ENCODE measurements at places on chromosomes 5 and 9.
A peak's percentile ranks its signal among the peaks of the same experiment; 100 is the strongest.

GRCh38 chr9:134127065-134127580, 8.8 kb upstream of the WDR5 start:
- DNase-seq = no peak

DNA sequence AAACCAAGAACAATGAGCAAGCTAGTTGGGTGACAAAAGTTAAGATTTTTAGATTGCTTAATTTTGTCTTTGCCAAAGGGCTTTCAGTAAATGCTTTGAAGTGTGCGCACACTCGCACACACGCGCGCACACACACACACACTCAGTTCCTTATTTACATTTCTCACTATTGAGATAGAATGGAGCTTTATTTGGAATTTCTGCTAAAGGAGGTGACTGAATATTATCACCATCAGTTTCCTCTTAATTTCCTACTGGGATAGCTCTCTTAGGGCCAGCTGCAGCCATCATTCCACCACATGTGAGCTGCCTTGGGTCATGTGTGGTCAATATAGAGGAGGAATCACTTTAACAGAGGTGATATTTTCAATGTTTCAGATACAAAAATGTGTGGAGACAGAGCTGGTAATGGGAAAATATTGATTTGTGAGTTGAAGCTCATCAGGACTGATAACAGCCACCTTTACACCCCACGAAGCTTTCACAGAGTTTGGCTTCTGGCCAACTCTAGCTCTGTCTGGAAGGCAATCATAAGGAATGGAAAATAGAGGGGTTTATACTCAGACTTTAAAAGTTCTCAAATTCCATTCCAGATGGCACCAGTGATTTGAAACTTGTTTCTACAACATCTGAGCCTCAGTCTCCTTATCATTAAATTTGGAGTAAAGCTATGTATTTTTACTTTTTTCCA, 99.9 kb downstream of the MACIR start:
- peak; percentile 65 for DNase-seq

DNA sequence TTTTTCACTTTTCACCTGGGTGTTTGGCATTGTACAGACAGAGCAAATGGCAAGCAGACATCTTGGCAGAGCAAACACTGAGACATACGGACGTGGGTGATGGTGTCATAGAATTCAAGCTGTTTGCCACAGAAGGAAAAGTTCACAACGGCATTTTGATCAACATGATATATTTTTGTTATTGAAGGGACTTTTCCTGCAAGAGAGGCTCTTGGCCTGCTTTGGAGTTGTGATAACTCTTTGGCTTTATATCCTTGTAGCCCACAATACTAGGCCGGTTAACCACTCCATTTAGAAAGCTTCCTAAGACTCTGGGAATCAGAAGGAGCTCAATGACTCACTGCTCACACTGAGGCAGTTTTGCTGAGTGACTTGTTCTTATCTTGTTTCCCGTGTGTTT, 1038.3 kb downstream of the TLE1 start:
- peak; percentile 8 for DNase-seq

- no peak for DNase-seq
Measured at GRCh38 chr5:88830567-88830966, 52.4 kb downstream of the MEF2C start.

DNA sequence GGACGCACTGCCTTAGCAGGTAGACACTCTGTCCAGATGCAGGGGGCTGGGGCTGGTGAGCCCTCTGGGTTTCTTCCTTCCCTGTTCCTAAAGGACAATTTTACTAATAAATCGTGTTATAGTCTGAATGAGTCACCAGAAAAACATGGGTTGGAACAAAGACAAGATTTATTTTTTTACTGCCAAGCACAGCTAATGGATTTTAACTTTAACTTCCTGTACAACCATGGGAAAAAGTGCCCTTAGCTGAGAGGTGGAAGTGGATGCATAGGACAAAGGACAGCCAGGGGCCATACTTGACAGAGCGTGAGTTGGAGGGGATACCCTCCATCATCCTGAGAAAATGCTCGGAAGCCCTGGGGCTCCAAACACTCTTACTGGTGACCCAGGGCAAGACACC, 300.7 kb downstream of the MSX2 start:
- no peak for DNase-seq

DNA sequence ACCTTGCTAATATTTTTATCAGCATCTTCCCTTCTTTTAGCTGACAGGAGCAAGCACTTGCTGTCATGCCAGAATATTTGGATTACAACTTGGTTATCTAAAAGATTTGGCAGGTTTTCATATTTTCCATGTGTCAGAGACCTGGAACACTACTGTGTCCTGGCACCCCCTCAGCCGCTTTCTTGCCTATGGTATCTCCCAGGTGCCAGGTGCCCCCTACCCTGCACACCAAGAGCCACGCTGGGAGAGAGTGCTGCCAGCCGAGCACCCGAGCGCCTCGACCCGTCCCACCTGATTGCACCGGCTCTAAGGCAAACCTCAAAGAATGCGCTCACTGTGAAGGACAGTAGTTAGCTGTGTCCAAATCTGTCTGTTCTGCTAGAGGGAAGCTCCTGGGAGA, 84.8 kb downstream of the GTF3C4 start:
- no peak for DNase-seq

GRCh38 chr5:168128557-168128956, 162.9 kb upstream of the WWC1 start:
- no peak for DNase-seq

- peak; percentile 30 for DNase-seq
Measured at GRCh38 chr9:87684627-87685219, 41.2 kb upstream of the CTSL start.

- DNase-seq = no peak
Measured at GRCh38 chr5:160064417-160064810, 54.8 kb downstream of the PWWP2A start.

GRCh38 chr5:142785206-142785605, 15.0 kb downstream of the ARHGAP26 start:
- DNase-seq = no peak

GRCh38 chr5:98364549-98364948, 408.9 kb upstream of the RGMB start:
- no peak for DNase-seq

DNA sequence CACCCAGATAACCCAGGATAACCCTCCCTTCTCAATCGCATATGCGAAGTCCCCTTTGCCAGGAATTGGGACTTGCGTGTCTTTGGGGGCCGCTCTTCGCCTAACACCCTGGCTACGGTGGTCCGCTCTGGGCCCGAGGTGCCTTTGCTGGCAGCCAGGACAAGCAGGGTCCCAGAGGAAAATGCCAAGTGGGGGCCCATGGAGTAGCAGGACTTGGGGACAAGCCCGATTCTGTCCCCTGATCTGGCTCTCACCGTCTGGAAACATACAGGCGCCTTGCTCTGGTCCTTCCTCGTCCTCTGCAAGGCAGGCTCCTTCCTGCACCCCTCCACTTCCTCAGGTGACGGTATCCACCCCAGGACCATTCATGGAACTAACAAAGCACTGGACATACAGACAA, 78.1 kb upstream of the UNC5A start:
- no peak for DNase-seq

DNA sequence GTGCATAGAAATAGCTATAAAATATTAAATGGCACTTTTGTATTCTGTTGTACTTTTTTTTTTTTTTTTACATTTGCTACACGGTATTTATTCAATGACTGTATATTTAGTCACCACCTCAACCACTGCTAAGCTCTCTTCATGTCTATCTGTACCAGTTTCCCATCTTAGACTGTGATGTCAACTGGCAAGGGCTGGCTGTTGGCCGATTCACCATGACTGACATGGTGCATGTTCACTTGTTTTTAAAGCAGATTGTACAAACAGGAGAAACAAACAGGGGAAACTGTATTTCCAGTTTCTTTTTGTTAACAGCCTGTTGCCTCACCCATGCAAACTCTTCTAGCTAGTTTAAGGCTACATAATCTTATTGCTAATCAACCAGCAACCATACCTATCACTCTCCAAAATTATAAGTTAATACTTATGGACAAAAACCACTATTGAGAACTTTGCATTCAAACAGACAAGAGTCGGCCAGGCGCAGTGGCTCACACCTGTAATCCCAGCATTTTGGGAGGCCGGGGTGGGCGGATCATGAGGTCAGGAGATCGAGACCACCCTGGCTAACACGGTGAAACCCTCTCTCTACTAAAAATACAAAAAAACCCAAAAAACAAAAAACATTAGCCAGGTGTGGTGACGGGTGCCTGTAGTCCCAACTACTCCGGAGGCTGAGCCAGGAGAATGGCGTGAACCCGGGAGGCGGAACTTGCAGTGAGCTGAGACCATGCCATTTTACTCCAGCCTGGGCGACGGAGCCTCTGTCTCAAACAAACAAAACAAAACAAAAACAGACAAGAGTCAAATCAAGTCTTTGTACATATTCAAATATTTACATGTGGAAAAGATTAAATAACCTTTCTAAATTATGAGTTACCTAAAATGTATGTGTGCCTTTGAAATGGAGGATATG, 13.2 kb downstream of the ZFAND5 start:
- DNase-seq = peak; percentile 37

GRCh38 chr5:36832274-36832673, 44.3 kb upstream of the NIPBL start:
- DNase-seq = no peak

DNA sequence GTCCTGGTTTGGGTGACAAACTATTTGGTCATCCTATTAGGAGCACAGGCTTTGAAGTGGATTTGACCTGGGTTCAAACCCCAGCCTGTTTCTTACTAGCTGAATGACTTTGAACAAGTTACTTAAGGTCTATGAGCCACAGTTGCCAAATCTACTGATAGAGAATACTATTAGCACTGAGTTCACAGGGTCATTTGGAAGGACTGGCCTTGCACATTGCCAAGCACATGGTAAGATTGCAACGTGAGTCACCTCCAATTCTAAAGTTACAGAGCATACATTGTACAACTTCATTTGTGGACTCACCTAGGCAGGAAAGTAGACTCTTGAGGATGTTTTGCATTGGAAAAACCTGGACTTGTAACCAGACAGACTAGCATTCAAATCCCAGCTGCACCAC, 38.9 kb downstream of the MFAP3 start:
- no peak for DNase-seq

DNA sequence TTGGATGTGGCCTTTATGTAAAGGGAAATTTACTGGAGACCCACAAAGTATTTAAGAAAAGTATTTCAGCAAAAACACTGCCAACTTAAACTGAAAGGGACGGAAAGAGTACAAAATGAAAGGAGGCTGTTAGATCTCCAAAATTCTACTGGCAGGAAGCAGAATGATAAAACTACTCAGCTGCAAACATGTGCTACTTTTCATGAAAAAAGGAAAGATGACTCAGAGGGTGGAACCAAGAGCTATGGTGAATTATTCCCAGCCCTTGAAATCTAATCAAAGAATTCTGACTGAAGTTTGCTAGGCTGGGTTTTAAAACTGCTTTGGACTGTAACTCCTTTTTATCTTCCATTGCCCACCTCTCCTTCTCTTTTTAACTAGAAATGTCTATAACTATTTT, 58.6 kb upstream of the ZBED3 start:
- peak; percentile 5 for DNase-seq

DNA sequence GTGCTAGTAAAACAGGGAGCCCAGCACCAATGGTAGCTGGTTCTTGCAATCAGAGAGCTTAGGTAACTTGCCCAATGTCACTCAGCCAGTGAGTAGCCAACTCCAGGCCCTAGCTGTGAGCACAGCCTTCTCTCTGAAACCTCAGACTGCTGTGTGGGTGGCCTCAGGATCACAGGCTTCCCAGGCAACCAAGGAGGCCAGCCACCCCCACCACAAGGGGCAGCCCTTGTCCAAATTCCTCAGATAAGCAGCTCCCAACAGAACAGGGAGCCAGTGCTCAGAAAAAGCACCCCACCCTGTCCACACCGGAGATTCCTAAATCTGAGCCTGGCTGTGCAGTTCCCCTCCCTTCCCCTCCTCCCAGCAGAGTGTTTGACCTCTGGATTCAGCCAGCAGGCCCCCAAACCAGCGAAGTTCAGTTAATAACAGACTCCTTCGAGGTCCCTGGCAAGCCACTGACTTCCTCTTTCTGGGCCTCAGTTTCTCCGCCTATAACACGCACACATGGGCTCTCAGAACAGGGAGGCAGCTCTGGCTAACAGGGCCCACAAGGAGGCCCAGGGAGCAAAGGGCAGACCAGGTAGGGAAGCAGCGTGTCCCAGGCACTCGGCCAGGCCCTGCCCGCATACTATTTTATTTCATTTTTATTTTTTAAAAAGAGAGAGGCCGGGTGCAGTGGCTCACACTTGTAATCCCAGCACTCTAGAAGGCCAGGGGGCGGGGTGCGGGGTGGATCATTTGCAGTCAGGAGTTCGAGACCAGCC, 2.7 kb downstream of the EEIG1 start:
- DNase-seq = no peak

DNA sequence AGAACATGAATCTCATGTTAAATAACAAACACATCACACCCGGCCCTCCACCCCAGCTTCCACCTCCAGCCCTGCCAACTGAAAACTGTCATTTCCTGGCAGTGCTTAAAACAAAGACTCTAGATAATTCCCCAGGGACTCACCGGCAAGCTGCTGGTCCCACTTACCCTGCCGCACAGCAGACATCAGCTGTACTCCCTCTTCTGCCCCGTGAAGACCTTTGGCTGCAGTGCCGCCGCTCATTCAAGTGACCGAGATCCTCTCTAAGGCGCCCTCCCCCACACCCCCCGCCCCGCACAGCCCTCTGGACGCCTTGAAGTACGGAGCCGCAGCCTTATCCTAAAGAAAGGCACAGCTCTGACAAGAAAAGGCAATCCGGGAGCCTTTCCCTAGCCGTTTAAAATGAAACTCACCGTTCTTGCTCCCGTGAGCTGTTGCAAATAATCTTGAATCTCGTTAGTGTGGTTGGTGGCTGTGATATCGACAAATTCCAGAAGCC, 434 bp downstream of the GLRX start:
- peak; percentile 71 for DNase-seq

- peak; percentile 78 for DNase-seq
Measured at GRCh38 chr9:130053504-130054324, at the start of gene GPR107. TSS of gene GPR107 (plus strand) at chr9:130053906. CDS start at chr9:130053933, 27 bp downstream.

- no peak for DNase-seq
Measured at GRCh38 chr5:157463621-157464518, 3.9 kb downstream of the NIPAL4 start.

DNA sequence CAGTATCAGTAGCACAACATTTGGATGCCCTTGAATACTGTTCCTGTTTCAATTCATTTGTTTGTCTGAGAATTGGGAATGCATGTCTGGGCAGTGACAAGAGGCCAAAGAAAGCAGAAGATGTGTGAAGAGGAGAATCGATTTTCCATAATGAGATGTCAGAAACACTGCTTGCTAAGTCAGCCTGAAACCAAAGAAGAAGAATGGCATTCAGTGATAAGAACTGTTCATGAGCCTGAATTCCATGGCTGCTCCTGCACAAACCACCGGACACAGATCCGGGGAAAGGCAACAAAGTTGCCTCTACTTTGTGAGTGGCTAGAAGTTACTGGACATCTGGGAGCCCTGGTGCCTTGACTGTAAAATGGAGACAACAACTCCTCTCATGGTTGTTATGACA, 207.2 kb upstream of the RASEF start:
- DNase-seq = peak; percentile 51

DNA sequence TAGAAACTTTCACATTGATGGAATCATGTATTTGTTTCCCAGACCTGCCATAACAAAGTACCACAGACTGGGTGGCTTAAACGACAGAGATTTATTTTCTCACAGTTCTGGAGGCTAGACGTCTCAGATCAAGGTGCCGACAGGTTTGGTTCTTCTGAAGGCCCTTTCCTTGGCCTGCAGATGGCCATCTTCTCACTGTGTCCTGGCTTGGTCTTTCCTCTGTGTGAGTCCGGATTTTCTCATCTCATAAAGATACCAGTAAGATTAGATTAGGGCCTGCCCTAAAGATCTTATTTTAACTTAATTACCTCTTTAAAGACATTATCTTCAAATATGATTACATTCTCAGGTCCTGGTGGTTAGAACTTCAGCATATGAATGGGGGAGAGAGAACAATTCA, 5.8 kb downstream of the USP20 start:
- DNase-seq = no peak

- DNase-seq = peak; percentile 77
Measured at GRCh38 chr9:124259158-124259808, 1.5 kb downstream of the NEK6 start.

Measured in endothelial cell of umbilical vein (primary cell).